ENCODE measurements at places on chromosomes 13 and 19.

DNA sequence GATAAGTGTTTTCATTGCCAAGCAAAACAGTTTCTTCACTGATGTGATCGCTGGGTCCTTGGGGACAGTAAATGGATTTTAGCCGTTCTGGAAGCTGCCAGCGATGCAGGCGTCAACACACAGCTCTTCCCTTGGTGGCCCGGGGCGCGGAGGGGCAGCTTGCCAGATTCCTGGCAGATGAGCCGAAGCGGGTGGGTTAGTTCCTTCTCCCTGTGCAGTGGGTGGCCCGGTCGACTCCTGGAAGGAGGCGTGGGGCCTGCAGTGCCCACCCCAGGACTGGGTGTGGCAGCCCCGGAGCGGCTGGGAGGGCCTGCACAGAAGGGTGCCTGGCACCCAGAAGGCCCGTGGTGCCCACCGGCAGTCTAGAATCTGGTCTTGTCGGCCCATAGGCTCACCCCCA lies 69.0 kb downstream of the KDM4B start:
- no peak for DNase-seq

- DNase-seq: no peak
Measured at GRCh38 chr13:52887165-52887564, 38.7 kb upstream of the PCDH8 start.

DNA sequence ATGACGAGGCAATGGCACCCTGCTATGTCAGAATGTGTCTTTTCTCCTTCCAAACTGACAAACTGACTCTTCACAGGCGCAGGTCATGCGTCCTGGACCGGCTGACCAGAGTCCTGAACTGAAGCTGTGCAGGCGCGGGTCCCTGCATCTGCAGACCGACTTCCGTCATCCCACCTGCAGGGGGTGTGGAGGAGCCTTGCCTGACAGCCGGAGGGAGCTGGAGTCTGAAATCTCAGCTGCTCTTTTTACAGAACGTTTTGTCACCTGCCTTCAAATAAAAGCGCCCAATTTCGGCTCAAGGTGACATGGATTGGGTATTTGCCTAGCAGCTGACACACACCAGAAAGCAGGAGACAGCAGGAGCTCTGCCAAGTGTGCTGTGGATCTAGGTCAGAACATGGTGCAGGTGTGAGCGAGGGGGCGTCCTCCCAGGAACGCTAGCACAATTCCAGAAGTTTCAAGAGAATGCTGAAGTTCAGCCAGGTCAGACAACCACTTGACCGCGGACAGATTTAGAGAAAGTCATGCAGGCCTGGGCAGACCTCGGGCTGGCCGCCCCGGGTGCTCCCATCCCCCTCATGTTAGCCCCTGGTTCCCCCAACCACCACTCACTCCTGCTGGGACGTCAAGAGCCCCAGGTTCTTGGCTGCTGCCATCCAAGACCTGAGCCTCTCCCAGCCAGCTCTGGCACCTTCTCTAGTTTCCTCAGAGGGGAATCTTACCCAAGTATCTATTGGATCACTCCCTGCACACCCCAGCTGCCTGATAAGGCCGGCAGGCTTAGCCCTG lies 32.8 kb downstream of the ELL start:
- DNase-seq: no peak

DNA sequence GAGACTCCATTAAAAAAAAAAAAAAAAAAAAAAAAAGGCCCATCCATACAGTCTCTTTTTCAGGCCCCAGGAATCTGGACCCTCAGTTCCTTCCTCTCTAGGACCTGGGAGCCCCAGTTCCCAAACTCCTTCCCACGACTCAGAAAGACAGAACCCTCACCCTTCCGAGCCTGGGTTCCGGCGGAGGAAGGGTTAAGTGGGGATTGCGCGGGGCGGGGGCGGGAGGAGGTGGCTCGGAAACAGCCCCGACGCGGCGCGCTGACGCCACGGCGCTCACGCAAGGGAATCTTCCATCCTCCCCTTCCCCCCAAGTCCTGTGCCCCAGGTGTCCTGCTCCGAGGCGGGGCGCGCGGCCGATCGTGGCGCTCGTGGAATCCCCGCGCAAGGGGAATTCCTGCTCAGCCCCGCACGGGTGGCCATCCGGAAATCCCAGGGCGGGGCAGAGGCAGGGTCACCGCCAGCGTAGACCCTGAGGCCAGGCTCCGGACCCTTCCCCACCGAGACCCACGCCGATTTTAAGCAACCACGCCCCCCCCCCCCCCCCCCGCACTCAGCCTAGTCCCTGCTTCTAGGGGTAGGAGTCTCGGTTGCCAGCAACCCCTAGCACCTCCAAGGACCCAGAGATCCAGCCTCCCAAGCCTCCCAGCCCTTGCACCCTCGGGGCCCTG lies 659 bp downstream of the NFKBID start:
- DNase-seq: peak; percentile 36

DNA sequence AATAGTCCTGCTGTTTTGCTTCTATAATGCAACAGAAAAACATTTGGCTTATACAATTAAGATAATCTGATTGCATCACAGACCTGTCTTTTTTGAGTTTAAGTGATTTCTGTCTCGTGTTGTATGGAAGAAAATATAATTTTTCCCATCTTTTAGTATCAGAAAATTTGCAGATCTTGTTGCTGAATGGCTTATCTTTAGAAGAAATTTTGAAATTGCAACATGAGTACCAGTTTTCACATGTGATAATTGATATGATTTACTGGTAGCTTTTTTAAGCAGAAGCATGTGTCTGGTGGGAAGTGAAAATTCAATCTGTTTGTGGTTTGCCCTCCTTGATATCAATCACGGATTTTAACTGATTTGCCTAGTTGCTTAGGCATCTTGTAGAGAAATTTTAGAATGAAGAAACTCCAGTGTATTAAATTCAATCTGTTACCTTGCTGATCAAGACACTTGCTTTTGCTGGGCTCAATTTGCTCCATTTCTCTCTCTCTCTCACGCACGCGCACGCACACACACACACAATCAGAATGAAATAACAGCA lies 89.8 kb upstream of the MYCBP2 start:
- DNase-seq: no peak

DNA sequence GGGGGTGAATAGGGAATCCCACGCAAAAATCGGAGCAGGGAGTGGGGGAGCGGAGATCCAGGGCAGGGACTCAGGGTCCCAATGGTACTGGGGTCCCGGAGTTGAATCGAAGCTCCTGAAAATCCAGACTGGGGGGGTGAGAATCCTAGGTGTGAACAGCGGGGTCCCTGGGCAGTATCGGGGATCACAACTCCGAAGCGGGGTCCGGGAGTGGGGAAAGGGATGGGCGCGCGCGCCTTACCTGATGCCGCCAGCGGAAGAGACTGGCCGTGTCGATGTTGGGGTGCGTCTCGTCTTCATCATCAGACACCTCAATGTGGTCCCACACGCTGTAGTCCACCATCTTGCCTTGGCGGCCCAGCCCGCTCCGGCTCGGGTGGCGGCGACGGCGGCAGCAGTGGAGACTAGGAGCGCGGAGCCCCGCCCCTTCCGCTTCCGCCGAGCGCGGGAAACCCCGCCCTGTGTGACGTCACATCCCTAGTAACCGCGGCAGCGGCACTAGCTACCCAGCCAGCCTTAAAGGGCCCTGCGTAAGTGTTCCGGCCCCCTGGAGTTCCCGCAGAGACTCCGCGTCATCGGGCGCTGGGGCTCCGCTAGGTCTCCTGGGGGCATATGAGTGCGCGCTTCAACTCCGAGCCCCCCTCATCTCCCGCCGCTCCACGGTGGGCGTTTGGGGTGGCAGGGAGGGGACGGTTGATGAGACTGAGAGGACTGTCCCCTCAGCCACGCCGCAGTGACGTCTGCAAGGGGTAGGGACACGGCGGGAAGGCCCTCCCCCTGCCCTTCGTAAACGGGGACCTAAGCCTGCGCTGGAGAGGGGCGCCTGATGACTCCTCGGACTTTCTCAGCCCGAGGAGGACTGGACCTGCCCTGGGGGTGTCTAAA lies at the start of gene CDC37:
Gene CDC37 (minus strand): TSS at position 406 of the 885 bp plus-strand sequence. CDS start 63 bp downstream, at position 343.
- DNase-seq: peak; percentile 52

- DNase-seq: no peak
Measured at GRCh38 chr19:4504891-4505569, 13.3 kb downstream of the PLIN4 start.

- DNase-seq: no peak
Measured at GRCh38 chr19:32877323-32877912, 7.9 kb upstream of the SLC7A9 start.

DNA sequence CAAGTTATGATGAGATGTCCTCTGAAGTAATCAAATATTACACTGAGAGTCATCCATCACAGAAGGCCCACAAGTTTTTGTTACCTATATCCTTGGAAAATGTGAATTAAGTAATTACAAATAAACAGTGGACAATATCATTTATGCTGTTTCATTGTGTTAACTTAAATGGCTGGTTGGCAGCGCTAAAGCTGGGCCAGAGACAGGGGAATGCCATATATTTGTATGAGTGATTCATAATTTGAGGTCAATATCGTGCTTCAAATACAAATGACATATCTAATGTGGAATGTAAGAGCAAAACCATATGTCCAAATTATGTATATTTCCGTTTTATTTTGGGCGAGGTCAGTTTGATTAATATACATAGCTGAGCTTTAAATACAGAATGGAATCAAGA lies 1556.2 kb downstream of the SLITRK5 start:
- no peak for DNase-seq

Data from NCI-H524 treated with DMSO at 0.1 percent for 48 hours (cell line).